ENCODE measurements at places on chromosomes 7 and 10.

DNA sequence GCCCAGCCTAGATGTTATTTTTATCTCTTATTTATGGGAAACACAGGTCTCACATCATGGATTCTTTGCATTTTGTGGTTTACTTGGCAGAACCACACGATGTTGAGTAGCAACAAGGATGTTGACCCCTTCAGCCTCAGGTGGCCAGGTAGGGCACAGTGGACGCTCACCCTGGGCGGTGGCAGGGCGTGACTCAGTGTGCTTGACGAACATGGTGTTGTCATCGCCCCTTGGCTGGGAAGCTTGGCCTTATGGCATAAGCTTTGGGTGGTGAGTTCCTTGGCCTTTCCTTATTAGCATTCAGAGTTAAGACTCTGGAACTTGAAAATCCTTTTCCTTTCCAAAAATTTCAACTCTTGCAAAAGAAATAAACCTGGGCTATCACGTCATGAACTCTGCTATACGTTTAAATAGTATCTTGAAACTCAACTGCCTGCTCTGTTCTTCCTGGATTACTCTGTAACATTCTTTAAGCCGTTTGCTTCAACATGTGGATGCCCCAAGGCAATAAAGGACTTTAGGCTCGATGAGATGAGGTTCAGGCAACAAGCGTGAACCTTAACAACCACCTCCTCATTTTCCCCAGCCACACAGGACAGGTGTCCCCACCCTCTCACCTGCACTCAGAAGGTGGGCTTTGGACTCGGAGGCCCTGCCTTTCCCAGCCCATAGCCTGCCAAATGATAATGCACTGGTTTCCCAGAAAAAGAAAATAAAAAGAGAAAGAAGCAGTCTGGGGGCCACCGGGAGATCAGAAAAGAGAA, 22.5 kb upstream of the ECHDC3 start:
- no peaks in the 10 kb centered on the region for H3K4me1 ChIP-seq
- H3K27me3 ChIP-seq = peaks cover 7% of the 10 kb centered on the region
- no peak overlapping the region for H3K4me3 ChIP-seq
- no peak for DNase-seq
- H3K27ac ChIP-seq = no peak overlapping the region

DNA sequence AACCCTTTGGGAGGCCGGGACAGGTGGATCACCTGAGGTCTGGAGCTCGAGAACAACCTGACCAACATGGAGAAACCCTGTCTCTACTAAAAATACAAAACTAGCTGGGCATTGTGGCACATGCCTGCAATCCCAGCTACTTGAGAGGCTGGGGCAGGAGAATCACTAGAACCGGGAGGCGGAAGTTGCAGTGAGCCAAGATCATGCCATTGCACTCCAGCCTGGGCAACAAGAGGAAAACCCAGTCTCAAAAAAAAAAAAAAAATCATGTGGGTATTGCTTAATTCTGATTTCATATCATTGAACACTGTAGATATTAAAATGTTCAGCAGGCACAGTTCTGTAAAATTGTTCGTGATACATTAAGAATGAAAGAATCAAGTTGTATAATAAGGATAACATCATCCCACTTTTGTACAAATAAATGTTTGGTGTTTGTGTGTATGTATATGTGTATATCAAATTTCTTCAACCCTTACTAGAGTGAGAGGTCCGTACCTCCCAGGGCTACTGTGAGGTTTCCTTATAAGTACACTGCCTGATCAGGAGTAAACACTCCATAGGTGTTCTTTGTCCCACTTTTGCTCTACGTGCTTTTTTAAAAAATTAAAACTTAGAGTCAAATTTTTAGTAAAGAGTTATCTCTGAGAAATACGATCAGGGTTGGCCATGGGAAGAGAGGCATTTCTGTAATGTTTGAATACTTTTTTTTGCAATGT, 31.7 kb downstream of the PLEKHS1 start:
- H3K36me3 ChIP-seq = no peaks in the 10 kb centered on the region
- no peaks in the 10 kb centered on the region for H3K4me1 ChIP-seq
- peaks cover 6% of the 10 kb centered on the region for H3K27me3 ChIP-seq

DNA sequence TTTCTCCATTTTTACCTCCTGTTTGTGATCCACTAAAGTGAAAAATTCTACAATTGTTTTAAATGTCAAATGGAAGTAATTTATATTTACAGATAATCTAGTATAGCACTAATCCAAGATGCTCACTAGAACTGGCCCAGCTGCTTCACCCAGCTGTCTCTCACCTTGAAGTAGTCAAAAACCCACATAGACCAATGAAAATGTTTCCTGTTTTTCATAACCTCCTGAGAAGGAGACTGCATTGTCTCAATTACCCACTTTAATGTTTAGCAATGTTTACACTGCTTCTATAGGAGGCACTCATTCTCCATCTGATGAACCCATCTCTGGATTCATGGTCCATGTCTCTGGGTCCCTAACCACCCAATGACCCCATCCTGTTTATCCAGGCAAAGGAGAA, 56.1 kb upstream of the ADO start:
- H3K4me3 ChIP-seq = no peak overlapping the region
- no peaks in the 10 kb centered on the region for H3K4me1 ChIP-seq
- no peak overlapping the region for H3K27ac ChIP-seq
- no peak for DNase-seq
- no peaks in the 10 kb centered on the region for H3K27me3 ChIP-seq

DNA sequence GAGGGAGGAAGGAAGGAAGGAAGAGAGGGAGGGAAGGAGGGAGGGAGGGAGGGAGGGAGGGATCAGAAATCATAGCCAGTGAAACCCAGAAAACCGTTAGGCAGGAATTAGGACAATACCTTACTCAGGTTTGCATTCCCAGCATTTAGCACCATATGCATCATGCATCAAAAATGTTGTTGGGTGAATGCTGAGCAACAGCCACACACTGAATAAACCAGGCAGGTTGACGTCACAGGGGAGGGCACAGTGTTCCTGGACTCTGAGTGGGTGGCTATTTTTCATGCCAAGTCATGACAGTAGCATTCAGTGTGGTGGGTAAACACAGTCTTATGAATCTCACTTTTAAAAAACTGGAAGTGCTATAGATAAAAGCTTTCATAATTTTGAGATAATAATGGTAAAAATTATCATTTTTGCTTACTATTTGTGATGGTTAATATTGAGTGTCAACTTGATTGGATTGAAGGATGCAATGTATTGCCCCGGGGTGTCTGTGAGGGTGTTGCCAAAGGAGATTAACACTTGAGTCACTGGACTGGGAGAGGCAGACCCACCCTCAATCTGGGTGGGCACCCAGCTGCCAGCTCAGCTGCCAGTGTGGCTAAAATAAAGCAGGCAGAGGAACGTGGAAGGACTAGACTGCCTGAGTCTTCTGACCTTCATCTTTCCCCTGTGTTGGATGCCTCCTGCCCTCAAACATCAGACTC, 199.1 kb upstream of the PRKCQ start:
- H3K4me1 ChIP-seq = no peaks in the 10 kb centered on the region
- no peaks in the 10 kb centered on the region for H3K36me3 ChIP-seq
- no peak overlapping the region for H3K27ac ChIP-seq

DNA sequence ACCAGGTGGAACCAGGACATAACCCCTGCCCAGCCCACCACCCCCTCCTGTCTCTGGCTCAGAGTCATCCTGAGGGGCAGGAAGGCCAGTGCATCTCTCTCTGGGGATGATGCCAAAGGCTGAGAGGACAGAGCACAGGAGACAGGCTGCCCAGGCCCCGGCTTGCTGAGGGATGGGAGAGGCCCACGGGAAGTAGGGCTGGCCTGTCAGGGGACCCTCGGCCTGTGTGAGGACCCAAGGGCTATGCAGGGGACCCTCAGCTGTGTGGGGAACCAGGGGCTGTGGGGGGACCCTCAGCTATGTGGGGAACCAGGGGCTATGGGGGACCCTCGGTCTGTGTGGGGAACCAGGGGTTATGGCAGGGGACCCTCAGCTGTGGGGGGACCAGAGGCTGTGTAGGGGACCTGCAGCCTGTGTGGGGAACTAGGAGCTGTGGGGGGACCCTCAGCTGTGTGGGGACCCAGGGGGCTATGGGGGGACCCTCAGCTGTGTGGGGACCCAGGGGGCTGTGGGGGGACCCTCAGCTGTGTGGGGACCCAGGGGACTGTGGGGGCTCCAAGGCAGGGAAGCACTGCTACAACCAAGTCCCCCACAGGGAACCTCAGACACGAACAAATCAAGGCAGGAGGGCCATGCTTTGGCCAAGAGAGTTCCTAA, 27.7 kb downstream of the EBF3 start:
- H3K4me1 ChIP-seq = peaks cover 46% of the 10 kb centered on the region
- no peaks in the 10 kb centered on the region for H3K36me3 ChIP-seq
- no peak overlapping the region for H3K4me3 ChIP-seq
- no peaks in the 10 kb centered on the region for H3K27me3 ChIP-seq

- no peak overlapping the region for H3K27ac ChIP-seq
- DNase-seq = no peak
- no peaks in the 10 kb centered on the region for H3K27me3 ChIP-seq
Observed at GRCh38 chr7:121521711-121522400, 125.7 kb upstream of the FAM3C start.

GRCh38 chr10:49282879-49283341, 16.1 kb upstream of the C10orf71 start:
- H3K27ac ChIP-seq = peak overlapping the region; percentile 87
- DNase-seq = peak; percentile 72
- H3K36me3 ChIP-seq = no peaks in the 10 kb centered on the region
- H3K4me1 ChIP-seq = peaks cover 65% of the 10 kb centered on the region

DNA sequence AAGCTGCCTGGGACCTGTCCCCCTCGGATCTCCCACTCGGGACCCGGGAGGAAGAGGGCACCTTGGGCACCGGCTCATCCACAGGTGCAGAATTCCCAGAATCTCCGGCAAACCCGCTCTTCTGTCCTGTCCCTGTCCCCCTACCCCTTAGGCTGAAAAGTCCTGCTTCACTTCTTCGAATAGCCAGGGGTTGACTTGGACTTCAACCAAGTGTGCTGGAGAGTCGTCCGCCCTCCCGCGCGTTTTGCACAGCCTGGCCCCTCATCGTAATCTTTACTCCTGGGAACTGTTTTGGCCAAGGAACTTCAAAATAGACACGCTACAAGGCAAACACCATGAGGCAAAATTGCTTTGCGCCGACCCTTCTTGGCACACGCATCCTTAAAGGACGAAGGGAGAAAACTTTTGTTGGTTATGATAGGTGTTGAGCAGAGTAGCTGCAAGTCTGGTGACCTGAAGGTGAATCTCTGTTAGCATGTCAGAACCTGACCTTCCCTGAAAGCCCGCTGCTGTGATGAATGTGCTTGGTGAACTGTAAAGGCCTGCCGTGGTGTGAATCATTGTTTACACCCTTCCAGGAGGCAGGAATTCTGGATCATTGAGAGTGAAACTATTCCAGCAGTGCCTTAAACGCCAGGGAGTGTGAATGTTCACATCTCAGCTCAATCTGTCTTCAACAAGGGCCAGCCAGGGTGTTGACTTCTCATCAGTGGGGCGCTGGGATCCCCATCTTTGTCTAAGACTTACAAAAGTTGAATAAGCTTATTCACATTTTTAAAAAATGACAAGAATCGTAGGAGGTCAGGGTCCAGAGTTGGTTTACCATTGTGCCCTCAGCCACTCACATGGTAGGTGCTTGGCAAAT, 589 bp upstream of the RAPGEF5 start:
- DNase-seq = no peak
- peak overlapping the region; percentile 64 for H3K4me3 ChIP-seq
- no peak overlapping the region for H3K27ac ChIP-seq
- H3K36me3 ChIP-seq = no peaks in the 10 kb centered on the region
- H3K27me3 ChIP-seq = peaks cover 31% of the 10 kb centered on the region

DNA sequence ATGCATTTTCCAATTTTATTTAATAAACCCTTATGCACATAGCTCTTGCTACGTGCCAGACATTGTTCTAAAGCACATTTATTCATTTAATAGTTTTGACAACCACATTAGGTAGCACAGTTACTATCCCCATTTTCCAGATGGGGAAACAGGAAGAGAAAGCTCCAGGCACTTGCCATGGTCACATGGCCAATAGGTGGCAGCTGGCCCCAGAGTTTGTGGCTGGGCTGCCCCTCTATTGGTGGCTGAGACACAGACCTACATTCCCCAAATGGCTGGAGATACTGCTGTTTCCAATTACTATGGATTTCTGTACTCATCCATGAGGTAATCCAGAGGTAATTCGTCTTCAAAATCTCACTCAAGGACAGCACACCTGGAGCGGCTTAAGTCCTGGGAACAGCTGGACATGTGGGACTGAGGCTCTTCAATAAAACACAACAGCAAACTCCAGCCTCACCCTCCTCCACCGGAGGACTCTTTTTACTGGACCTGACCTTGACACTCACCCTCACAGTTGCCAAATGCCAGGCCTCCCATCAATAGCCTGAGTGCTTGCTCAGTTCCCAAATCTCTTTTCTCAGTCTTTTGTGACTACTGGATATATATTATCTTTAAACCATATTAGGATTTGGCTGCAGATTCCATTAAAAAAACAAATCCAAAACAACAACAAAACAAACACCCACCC, 106.1 kb downstream of the CLEC2L start:
- no peaks in the 10 kb centered on the region for H3K27me3 ChIP-seq
- H3K4me1 ChIP-seq = no peaks in the 10 kb centered on the region
- no peak overlapping the region for H3K27ac ChIP-seq

- DNase-seq = no peak
- H3K4me3 ChIP-seq = no peak overlapping the region
- H3K27ac ChIP-seq = no peak overlapping the region
- H3K27me3 ChIP-seq = no peaks in the 10 kb centered on the region
- H3K36me3 ChIP-seq = peaks cover 72% of the 10 kb centered on the region
Observed at GRCh38 chr7:44759246-44759645, 10.6 kb downstream of the ZMIZ2 start.

DNA sequence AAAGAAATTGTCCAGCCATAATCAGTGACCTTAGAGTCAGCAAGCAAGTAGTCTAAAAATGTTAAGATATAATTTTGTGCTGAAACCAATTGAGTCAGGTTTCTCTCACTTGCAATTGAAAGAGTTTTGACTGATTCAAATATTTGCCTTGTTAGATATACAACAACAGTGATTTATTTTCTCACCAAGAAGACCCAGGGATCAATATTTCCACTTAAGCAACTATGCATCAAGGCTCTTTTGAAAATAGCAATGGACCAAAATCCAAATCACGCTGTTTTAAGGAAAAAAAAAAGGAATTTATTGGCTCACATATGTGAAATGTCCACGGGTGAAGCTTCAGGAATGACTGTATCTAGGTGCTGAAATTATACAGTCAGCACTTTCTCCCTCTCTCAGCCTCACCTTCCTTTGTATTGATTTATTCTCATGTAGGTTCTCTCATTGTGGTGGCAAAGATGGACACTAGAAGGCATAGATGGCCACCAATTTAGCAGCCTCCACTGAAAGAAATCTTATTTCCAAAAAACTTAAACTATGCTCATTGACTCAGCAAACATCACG, 9.7 kb upstream of the FKBP9 start:
- H3K27ac ChIP-seq = no peak overlapping the region
- H3K4me3 ChIP-seq = no peak overlapping the region
- no peaks in the 10 kb centered on the region for H3K4me1 ChIP-seq

- H3K36me3 ChIP-seq = no peaks in the 10 kb centered on the region
- DNase-seq = no peak
- no peaks in the 10 kb centered on the region for H3K4me1 ChIP-seq
- H3K4me3 ChIP-seq = peak overlapping the region; percentile 3
Observed at GRCh38 chr10:112526906-112527305, 79.9 kb downstream of the VTI1A start.

Data from psoas muscle (tissue), 8 donors.